ENCODE measurements at places on chromosomes 7 and 10. TPM values are rescaled to one million over a fixed set of nuclear protein-coding genes. Genes with fewer than 3 reads are reported as not detected.

The HTR7 gene
- polyA plus RNA-seq, result 0.68 TPM

DNA sequence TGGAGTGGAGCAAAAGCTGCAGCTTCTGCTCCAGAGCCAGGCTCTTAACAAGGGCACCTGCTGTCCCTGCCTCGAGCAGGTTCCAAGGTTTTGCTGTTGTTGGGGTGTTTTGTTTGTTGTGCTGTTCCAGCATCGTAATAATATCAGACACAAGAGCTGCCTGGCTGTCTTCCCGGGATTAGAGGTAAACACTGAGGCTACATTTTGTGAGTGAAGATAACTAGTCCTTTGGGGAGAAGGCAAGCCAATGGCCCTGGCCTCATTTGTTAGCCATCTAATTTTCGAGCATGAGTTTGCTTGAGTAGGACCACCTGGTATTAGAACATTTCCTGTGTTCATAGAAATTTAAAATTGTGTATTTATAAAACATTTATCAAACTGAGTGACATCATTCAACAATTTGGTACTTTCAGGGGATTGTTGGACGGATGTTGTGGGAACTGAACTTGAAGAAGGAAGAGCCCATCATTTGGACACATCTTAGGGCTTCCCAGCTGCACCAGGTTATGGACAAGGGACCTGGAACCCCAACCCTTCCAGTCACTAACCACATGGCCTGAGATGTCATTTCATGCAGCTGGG lies 555.0 kb downstream of the TNS3 start:
- DNase-seq, result no peak

GRCh38 chr7:139118805-139119485 lies 9.4 kb upstream of the ZC3HAV1 start:
- no peak for DNase-seq

The SEMA3C gene
- polyA plus RNA-seq, result 29.3 TPM

GRCh38 chr7:151063212-151063561 lies 3.8 kb downstream of the SLC4A2 start:
- no peak for DNase-seq

GRCh38 chr7:136064627-136065237 lies 87.6 kb upstream of the MTPN start:
- no peak for DNase-seq

- no peak for DNase-seq
Measured at GRCh38 chr7:89687211-89687610, 467.1 kb upstream of the STEAP1 start.

DNA sequence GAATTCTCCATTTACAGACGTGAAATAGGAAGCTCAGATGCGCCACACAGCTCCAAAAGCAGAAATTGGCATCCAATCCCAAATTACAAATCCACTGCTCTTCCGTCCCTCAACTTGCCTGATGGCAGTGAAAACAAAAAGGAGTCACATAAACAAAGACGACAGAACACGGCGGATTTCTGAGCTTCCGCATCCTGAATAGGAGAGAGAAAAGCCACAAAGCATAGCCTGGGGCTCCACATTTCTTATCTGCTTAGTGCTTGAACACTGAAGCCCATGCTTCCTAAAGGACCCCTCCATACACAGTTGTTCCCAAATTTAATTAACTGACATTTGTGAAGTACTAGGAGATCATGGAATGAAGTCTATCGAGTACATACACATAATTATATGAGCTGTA lies 32.6 kb downstream of the BEND7 start:
- no peak for DNase-seq

The ANKRD61 gene
- polyA plus RNA-seq, result 0.40 TPM

The TBXAS1 gene
- 22.8 TPM for polyA plus RNA-seq

GRCh38 chr10:104353325-104354048 lies at the start of gene CFAP58:
TSS of gene CFAP58 (plus strand) at chr10:104353833. CDS start at chr10:104353898, 65 bp downstream.
- peak; percentile 92 for DNase-seq

The FKBP6 gene
- polyA plus RNA-seq, result 0.90 TPM

The ZNF488 gene
- polyA plus RNA-seq, result 5.9 TPM

- no peak for DNase-seq
Measured at GRCh38 chr10:61279400-61279799, 173.8 kb downstream of the TMEM26 start.

- DNase-seq, result no peak
Measured at GRCh38 chr10:36681751-36682632, 443.4 kb upstream of the ANKRD30A start.

- DNase-seq, result no peak
Measured at GRCh38 chr7:85714043-85714578, 527.3 kb upstream of the SEMA3D start.

DNA sequence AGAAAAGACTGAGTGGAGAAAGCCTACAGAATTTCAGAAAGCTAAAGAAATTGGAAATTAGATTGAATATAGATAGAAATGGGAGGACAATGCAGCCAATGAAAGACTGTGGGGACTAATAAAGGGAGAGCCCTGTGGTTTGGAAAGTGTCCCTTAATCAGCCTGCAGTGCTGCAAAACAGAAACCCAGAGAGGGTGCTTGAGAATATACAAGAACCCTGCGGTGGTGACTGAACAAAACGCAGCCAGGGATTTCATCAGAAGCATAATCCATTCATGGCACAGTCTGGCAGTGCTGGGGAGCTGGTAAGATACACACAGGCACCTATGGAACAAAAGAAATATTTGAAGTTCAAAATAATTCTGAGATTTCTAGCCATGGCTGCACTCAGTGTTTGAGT lies 19.1 kb downstream of the CEP41 start:
- no peak for DNase-seq

The HECW1 gene
- 11.2 TPM for polyA plus RNA-seq

The C10orf105 gene
- polyA plus RNA-seq, result 0.16 TPM

GRCh38 chr10:123995461-123996131 lies 97.8 kb downstream of the CHST15 start:
- no peak for DNase-seq
